ENCODE measurements at places on chromosomes 7 and 10.
A peak's percentile ranks its signal among the peaks of the same experiment; 100 is the strongest.

DNA sequence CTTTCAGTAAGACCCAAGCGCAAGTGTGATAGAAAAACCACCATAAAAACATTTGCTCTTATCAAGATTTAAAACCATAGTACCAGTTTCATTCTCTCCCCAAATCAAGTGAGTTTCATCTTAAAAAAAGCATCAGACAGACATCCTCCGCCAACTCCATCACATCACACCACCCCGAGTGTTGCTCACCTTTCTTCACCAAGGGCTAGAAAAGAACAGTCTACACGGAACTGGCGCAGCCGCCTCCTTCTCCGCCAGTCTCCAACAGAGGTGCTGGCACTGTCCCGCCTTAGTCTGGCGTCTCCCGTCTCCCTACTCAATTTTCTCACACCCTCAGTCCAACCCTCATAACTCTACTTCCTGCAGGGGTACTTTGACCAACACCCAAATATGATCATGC lies 46.9 kb upstream of the WIPI2 start:
- DNase-seq: no peak

GRCh38 chr10:31035266-31035798 lies 3.7 kb upstream of the ZNF438 start:
- DNase-seq: no peak

DNA sequence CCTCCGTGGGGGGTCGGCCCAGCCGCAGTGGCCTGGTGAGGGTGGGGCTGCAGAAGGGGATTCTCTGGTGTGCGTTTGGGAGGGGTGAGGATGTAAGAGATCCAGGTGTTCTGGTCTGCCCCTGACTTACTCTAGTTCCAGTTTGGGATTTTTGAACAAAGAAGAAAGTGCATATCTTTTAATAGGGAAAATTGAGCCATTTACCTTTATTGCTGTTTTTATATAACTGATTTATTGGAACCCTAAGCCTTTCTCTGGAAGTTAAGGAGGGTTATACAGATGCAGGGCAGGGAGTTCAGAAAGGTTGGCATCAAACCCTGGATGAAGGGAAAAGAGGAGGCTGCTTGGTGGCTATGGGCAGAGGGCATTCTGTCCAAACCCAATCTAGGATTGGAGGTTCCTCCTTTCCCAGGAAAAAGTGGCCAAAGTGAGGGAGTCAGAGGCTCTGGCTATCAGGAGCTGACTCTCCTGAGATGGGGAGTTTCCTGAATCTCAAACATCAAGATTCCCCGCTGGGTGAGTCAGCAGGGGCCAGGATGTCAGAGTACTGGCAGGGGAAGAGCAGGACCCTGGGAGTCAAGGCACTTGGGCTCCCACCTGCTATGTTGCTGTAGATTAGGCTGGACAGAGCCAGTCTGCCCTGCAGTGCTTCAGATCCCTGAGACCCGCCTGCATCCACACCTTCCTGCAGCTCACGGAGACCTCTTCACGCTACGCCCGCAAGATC lies 67.5 kb downstream of the CLIP2 start:
- DNase-seq: no peak

DNA sequence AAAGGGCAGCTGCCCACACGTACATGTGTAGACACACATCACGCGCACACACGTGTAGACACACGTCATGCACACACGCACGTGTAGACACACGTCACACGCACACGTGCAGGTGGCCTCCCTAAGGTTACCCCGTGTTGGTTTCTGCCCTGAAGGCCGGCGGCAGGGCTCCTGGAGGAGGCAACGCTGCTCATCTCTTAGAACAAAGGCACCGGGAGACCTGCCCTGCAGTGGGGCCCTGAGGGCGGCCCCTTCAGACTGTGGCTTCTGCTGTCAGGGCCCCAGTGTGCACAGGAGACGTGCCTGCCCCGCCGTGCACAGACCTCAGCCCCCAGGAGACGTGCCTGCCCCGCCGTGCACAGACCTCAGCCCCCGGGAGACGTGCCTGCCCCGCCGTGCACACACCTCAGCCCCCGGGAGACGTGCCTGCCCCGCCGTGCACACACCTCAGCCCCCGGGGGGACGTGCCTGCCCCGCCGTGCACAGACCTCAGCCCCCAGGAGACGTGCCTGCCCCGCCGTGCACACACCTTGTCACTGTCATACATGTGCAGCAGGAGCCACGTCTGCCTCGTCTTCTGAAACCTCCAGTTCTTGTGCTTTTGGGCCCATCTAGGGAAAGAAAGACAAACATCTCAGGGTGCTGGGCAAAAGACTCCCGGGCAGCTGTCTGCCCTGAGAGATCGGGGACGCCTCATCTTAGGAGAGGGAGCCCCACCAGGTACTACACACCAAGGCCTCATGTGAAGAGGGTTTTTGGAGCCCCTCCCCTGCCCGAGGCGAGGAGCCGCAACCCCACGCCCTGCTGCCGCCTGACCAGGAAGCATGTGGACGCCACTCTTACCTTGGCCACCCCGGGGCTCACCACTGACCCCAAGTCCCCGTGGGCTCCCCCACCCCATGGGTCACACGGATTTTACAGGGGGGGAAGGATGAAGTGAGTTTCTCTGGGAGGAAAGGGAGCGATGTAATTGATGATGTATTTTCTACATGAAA lies 17.3 kb downstream of the CYP2W1 start:
- no peak for DNase-seq

GRCh38 chr10:10891124-10892082 lies 126.3 kb upstream of the CELF2 start:
- DNase-seq: no peak

GRCh38 chr10:114458955-114459354 lies 54.7 kb upstream of the AFAP1L2 start:
- DNase-seq: peak; percentile 13

DNA sequence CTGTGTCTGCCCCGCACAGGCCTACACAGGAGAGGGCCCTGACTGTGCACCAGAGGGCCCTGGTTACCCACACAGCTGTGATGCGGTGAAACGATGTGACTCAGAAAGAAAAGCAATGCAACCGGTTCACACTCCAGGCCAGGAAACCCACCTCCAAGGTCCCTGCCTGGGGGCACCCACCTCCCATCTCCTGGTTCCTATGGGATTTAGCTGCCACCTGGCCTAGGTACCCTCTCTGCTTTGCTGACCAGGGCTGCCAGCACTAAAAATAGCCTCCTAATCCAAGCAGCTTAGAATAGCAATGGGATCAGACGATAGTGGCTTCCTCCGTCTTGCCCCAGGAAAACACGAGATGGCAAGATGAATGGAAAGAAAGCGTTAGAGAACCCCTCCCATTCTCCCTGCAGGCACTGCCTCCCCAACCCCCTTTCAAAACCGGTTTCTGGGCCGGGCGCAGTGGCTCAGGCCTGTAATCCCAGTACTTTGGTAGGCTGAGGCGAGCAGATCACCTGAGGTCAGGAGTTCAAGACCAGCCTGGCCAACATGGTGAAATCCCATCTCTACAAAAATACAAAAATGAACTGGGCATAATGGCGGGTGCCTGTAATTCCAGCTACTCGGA lies 12.4 kb downstream of the RBP3 start:
- DNase-seq: no peak

- DNase-seq: no peak
Measured at GRCh38 chr10:13039761-13040160, 38.2 kb upstream of the CCDC3 start.

- DNase-seq: no peak
Measured at GRCh38 chr10:132546567-132547420, 9.2 kb downstream of the INPP5A start.
